Activated CD8-positive, alpha-beta memory T cell treated with anti-CD3 and anti-CD28 coated beads for 24 hours (primary cell): ENCODE measurements at places on chromosomes 5 and 9.

DNA sequence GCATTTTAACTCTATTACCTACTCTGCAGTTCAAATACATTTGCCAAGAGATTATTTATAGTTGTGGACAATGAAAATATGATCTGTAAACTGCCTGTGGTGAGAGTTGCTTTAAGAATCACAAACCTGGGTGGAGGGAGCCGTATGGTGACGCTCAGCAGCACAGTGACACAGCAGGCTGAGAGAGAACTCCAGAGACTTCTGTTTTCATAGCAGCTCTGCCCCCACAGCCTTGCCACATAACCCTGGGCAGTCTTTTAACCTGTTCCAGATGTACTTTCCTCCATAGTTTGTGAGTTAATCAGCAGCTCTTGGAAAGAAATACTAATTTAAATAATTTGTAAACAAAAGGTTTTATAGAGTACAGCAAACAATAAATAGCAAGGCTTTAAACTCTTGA lies 450.5 kb downstream of the ELAVL2 start:
- no peak for DNase-seq

- no peak for DNase-seq
Observed at GRCh38 chr5:35223787-35224395, 6.4 kb downstream of the PRLR start.

- DNase-seq: no peak
Observed at GRCh38 chr9:75455444-75455921, 367.2 kb downstream of the OSTF1 start.

DNA sequence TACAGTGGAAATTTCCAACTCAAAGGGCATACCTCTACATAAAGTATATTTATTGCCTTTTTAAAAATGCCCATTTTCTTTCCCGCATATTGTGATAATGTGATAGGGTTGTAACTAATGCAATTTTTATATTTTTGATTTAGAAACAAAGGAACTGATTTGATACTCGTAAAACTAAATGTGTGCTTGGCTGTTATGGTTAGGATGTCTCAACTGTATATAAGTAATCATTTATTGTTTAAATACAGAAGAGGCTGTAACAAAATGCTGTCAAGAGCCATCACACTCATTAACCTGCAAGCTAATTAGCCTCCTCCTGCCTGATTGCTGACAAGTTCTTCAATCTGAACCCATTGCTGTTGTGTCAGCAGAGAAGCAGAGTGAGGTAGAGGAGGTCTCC lies 149.2 kb downstream of the PBX3 start:
- no peak for DNase-seq
